Ascending aorta (tissue), 2 donors: ENCODE measurements at places on chromosomes 6 and 20. TPM values are rescaled to one million over a fixed set of nuclear protein-coding genes. Genes with fewer than 3 reads are reported as not detected.

DNA sequence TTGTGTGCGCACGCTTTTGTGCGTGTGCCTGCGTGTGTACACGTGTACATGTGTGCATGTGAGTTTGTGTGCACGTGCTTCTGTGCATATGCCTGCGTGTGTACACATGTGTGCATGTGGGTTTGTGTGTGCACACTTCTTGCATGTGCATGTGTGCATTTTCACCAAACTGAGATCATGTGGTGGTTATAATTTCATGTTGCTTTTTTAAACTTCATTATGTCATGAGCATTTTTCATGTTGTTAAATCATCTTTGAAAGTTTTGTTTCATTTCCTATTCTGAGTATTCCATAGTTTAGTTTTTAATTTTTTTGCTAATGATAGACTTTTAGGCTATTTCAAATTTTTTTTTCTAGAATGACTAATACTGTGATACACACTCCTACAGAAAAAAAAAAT is 6.4 kb upstream of the CST3 start:
- no peaks in the 10 kb centered on the region for H3K27me3 ChIP-seq
- H3K27ac ChIP-seq: no peak overlapping the region
- H3K4me3 ChIP-seq: no peak overlapping the region
- DNase-seq: no peak

GRCh38 chr6:105431226-105431625 is 28.3 kb upstream of the PREP start:
- no peak for DNase-seq
- no peak overlapping the region for H3K27ac ChIP-seq
- no peaks in the 10 kb centered on the region for H3K27me3 ChIP-seq
- no peak overlapping the region for H3K4me3 ChIP-seq

DNA sequence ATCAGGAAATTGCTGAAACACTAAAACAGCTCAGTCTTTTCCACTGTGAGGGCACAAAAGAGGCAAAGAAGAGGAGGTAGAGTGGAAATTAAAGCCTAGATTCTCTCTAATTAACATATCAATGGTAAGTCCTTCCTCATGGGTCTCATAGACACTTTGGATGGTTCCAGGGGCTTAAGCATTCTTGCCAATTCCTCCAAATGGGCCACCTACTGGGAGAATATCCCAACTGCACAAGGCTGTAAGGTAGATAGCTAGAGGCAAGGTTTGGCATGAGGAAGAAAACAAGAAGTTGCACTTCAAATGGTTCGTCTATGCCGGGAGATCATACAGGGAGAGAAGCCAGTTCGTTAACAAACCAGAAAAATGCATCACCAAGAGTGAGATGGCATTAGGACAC is 107.6 kb upstream of the KHDRBS2 start:
- no peak overlapping the region for H3K4me3 ChIP-seq
- H3K27me3 ChIP-seq: no peaks in the 10 kb centered on the region
- no peak for DNase-seq
- no peak overlapping the region for H3K27ac ChIP-seq

GRCh38 chr6:155717374-155717773 is 261.7 kb upstream of the NOX3 start:
- DNase-seq: no peak
- H3K27ac ChIP-seq: no peak overlapping the region
- H3K4me3 ChIP-seq: no peak overlapping the region

- H3K36me3 ChIP-seq: peaks cover 18% of the 10 kb centered on the region
- DNase-seq: no peak
- no peak overlapping the region for H3K4me3 ChIP-seq
- no peaks in the 10 kb centered on the region for H3K27me3 ChIP-seq
- H3K27ac ChIP-seq: no peak overlapping the region
These were observed 49.0 kb upstream of the VSTM2L start for GRCh38 chr20:37853823-37854375.

DNA sequence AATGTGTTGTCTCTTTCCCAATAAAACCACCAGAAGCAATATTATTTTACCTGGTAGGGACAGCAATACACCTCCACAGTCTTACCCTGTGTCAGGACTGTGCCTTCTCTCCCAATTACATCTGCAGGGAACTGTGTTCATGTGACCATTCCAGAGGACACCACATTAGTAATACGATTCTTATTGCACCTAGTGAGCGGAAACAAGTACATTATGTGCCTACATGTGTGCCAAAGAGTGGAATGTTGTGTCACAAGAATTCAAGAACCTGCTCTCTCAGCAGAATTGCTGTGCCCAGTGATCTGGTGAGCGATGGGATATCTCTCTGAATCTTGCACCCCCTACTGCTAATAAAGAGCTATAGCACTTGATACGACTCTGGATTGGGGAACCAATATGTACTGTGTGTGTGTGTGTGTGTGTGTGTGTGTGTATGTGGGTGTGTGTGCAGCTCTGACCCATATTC is 57.4 kb upstream of the FOXC1 start:
- DNase-seq: no peak
- peaks cover 7% of the 10 kb centered on the region for H3K36me3 ChIP-seq
- H3K4me3 ChIP-seq: no peak overlapping the region
- H3K4me1 ChIP-seq: no peaks in the 10 kb centered on the region
- H3K27me3 ChIP-seq: no peaks in the 10 kb centered on the region

DNA sequence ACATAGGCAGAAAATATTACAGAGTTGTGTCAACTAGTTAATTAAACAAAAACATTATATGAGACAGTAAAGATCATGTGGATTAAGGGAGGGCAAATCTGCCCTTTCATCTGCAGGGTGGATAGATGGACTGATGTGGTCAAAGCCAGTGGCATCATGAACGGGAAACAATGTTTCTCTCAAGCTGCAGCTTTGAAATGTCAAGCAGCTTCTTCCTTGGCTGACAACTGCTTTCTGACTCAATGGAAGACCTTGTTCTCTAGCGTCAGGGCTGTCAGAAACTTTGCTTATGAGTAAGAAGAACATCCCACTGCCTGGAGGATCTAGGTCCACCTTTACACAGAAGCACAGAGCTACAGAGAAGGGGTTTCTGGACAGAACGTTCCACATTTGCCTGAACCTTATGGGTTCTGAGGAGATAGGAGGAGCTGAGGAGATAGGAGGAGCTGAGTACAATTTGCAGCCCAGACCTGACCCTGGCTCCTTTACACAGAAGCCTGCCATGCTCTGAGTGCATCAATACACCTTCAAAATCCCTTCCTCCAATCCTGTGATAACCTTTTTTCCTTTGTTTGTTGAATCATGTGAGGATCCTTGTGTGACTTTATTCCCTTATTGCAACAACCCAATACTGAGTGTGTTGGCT is 6.1 kb downstream of the CST5 start:
- H3K36me3 ChIP-seq: no peaks in the 10 kb centered on the region
- H3K27ac ChIP-seq: no peak overlapping the region
- DNase-seq: no peak

DNA sequence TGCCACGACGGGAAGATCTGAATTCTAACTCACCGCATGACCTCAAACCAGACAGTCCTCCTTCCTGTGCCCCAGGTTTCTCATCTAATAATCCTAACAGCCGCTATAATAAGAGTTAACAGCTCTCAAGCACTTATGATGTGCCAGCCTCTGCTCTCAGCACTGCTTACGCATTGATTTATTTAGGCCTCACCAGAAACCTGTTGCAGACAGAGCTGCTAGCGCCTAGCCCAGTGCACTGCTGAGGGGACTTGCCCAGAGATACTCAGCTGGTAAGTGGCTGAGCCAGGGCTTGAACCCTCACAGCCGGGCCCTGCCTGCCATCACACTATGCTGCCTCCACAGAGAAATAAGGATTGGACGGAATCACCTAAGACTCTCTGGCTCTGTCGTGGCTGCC is 37.7 kb downstream of the GRM4 start:
- no peak overlapping the region for H3K27ac ChIP-seq
- no peaks in the 10 kb centered on the region for H3K36me3 ChIP-seq
- H3K27me3 ChIP-seq: no peaks in the 10 kb centered on the region

- H3K36me3 ChIP-seq: no peaks in the 10 kb centered on the region
- no peak overlapping the region for H3K4me3 ChIP-seq
- DNase-seq: no peak
- H3K27ac ChIP-seq: no peak overlapping the region
- H3K4me1 ChIP-seq: no peaks in the 10 kb centered on the region
- no peaks in the 10 kb centered on the region for H3K27me3 ChIP-seq
These were observed 68.3 kb upstream of the FRMD1 start for GRCh38 chr6:168147205-168147738.

DNA sequence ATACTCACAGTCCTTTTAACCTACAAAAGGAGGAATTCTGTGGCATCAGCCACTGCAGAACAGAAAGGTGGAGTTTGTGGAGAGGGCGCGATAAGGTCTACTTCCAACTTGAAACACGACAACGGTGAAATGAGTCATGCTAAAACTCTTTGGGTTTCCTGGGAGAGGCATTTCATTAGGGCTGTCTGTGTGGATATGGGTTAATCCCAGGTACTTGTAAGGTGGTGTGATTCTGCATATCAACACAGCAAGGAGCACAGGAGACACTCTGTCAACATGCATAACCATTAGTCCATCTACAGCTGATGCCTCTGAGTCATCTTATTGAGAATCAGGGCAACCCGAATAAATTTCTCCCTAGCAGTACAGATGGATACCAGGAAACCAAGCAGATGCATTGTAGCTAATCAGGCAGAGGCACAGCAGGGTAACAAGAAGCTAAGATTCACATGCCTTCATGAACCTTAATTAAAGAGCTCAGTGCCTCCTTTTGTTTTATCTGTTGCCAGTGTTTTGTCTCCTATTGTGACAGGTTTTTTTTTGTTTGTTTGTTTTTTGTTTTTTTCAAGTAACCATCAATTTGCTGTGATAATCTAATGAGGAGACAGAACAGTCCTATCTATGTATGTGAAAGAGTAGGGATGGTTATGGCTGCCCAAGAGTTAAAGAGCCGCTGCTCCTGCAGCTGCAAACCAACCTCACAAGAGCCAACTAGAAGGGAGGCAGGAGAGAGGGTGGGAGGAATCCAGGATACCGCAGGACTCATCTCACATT is 315.8 kb upstream of the SOX4 start:
- H3K36me3 ChIP-seq: no peaks in the 10 kb centered on the region
- H3K4me1 ChIP-seq: no peaks in the 10 kb centered on the region
- H3K27ac ChIP-seq: no peak overlapping the region
- DNase-seq: no peak

DNA sequence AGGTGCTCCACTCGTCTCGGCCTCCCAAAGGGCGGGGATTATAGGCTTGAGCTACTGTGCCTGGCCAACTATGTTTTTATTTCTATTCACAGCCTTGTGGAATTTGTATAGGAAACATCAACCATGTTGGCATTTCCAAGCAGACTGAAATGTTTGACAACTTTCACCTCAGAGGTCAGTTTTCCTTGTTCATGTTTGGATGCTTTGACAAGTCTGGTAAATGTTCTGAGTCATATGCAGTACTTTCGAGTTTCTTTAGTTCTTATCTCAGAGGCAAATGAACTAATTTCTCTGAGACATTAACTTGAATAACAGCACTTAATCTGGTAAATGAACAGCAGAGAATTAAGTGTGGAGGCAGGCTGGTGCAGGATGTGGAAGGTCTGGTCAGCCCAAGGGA is 373.4 kb upstream of the SYNCRIP start:
- no peak for DNase-seq
- no peaks in the 10 kb centered on the region for H3K27me3 ChIP-seq
- no peaks in the 10 kb centered on the region for H3K36me3 ChIP-seq
- H3K4me3 ChIP-seq: no peak overlapping the region

DNA sequence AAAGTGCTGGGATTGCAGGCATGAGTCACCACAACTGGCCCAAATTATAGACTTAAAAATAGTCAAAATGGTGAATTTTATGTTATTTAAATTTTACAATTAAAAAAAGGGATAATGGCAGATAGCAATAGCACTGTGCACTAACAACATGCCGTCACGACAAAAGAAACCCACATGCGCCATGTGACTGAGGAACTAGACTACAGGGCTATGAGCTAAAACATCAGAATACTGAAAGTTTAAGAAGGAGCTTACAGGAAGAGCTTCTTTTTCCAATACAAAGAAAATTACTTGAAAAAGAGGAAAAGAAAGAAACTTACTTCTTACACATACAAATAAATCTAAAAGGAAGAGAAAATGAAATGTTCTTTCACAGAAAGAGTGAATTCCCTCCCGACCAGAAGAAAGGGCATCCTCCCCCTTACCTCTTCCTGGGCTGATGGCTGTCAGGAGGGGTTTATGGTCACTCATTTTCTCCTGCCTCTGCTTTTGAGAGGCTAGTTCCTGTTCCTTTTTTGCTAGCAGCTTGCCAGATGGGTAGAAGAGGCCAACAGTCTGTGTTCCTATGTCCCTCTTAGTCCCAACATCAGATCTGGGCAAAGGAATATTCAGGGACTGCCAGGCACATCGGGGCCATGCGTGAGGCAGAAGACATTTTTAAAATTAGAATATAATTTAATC is 54.5 kb downstream of the DZANK1 start:
- no peaks in the 10 kb centered on the region for H3K36me3 ChIP-seq
- no peak for DNase-seq
- no peaks in the 10 kb centered on the region for H3K27me3 ChIP-seq
- no peak overlapping the region for H3K4me3 ChIP-seq
- H3K4me1 ChIP-seq: no peaks in the 10 kb centered on the region
- H3K27ac ChIP-seq: no peak overlapping the region

- no peak for DNase-seq
- H3K27me3 ChIP-seq: no peaks in the 10 kb centered on the region
- H3K36me3 ChIP-seq: peaks cover 6% of the 10 kb centered on the region
- H3K4me1 ChIP-seq: no peaks in the 10 kb centered on the region
- no peak overlapping the region for H3K4me3 ChIP-seq
These were observed 62.0 kb downstream of the FAXC start for GRCh38 chr6:99287523-99287922.

GRCh38 chr6:154956771-154957522 is 38.2 kb upstream of the TIAM2 start:
- H3K36me3 ChIP-seq: no peaks in the 10 kb centered on the region
- no peak overlapping the region for H3K4me3 ChIP-seq
- no peak for DNase-seq
- H3K27me3 ChIP-seq: no peaks in the 10 kb centered on the region
- H3K4me1 ChIP-seq: no peaks in the 10 kb centered on the region

GRCh38 chr6:35163836-35164235 is 22.7 kb upstream of the TCP11 start:
- peaks cover 27% of the 10 kb centered on the region for H3K4me1 ChIP-seq
- H3K4me3 ChIP-seq: no peak overlapping the region
- no peak overlapping the region for H3K27ac ChIP-seq

SCRT2 gene
- not detected for total RNA-seq

XKR7 gene
- total RNA-seq: not detected

TPX2 gene
- not detected for total RNA-seq

CENPQ gene
- total RNA-seq: not detected

KCNK16 gene
- total RNA-seq: not detected

COL21A1 gene
- total RNA-seq: 24.5 TPM

WFDC10B gene
- not detected for total RNA-seq

SCGN gene
- not detected for total RNA-seq

YTHDF1 gene
- total RNA-seq: 14.2 TPM

HTR1B gene
- total RNA-seq: 12.0 TPM
